Coronary artery (tissue), 2 donors: ENCODE measurements at places on chromosomes 7 and 10.

GRCh38 chr10:101031796-101032636 lies 982 bp downstream of the SFXN3 start:
- DNase-seq: peak; percentile 90

DNA sequence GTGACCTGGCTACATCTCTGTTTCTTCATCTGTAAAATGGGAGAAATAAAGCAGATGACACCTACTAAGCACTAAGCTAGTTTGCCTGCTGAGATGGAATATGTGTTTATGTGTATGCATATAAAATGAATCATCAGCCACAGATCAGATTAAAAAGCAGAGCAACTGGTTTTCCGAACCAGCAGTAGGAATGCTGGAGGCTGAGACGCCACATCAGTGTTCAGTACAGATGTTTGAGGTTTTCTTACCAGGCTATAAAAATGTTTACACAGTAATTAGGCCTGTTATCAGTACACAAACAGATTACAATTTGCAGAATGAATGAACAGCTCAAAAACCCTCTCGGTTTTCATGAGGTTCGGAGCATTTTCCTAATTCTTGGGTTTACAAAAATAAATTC lies 85.8 kb downstream of the CALN1 start:
- DNase-seq: no peak

GRCh38 chr10:91519899-91520514 lies 109.9 kb downstream of the HECTD2 start:
- no peak for DNase-seq

GRCh38 chr10:31760674-31761081 lies 168.0 kb downstream of the ARHGAP12 start:
- DNase-seq: no peak

GRCh38 chr7:111328487-111328886 lies 233.8 kb downstream of the IMMP2L start:
- no peak for DNase-seq

GRCh38 chr10:36023939-36024338 lies 381.8 kb upstream of the FZD8 start:
- DNase-seq: no peak
